ENCODE measurements at places on chromosomes 1 and 21. TPM values are rescaled to one million over a fixed set of nuclear protein-coding genes. Genes with fewer than 3 reads are reported as not detected.

CD84 gene
- 1.4 TPM for polyA plus RNA-seq

DNA sequence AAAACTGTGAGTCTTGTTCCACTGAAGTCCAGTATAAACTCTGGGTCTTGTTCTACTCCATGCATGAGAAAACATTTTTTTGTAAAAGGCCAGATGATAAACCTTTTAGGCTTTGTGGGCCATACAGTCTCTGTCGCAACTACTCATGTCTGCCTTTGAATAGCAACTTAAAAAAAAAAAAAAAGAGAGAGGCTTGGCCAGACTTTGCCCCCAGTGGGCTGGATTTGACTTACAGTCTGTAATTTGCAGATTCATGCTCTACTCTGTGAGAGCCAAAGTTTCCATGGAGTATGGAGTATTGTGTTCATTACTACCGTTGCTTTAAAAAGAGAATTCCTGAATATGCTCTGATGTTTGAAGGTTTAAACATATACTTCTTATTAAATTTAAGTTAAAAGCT lies 654.9 kb upstream of the PKN2 start:
- no peak for DNase-seq

DNA sequence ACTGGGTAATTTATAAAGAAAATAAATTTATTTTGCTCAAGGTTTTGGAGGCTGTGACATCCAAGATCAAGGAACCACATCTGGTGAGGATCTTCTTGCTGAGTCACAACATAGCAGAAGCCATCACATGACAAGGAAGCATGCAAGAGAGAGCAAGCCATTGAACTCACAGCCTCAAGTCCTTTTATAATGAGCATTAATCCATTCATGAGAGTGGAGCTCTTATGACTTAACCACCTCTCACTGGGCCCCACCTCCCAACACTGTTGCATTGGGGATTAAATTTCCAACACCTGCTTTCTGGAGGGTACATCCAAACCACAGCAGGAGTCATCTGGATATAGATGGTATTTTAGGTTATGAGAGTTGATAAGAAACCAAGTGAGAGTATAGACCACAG lies 20.6 kb upstream of the EGLN1 start:
- DNase-seq: no peak

GRCh38 chr1:29094954-29095353 lies 28.7 kb downstream of the TMEM200B start:
- no peak for DNase-seq

Data from urinary bladder (tissue), 4 donors.